OCI-M1 (cell line): ENCODE measurements at places on chromosomes 4 and X.
A peak's percentile ranks its signal among the peaks of the same experiment; 100 is the strongest.

GRCh38 chr4:168045354-168045753 is 47.0 kb upstream of the ANXA10 start:
- peak; percentile 18 for DNase-seq

- no peak for DNase-seq
Observed at GRCh38 chrX:154712781-154713740, 37.8 kb downstream of the GAB3 start.

GRCh38 chrX:8688776-8689175 is 43.2 kb downstream of the ANOS1 start:
- no peak for DNase-seq

- DNase-seq: peak; percentile 35
Observed at GRCh38 chr4:73988061-73988460, at the start of gene PPBP. PPBP (minus strand) TSS chr4:73988190; CDS start chr4:73988103, 87 bp downstream.

DNA sequence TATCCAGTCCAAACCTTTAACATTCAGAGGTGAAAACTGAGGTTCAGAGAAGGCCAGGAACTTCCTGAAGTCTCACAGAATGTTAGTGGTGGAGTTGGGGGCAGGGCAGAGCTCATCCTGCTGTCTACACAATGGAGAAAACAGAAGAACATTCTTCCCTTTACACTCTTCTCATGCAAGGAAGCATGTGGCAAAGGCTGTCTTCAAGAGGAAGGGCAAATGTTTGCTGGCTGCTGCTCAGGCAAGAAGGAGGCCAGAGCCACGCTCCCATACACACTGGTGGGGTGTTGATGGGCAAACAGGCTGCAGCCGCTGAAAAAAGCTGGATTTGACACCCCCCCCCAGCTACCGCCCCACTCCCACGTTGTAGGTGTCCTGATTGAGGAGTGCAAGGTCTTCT is 32.5 kb downstream of the HMGB3 start:
- no peak for DNase-seq

DNA sequence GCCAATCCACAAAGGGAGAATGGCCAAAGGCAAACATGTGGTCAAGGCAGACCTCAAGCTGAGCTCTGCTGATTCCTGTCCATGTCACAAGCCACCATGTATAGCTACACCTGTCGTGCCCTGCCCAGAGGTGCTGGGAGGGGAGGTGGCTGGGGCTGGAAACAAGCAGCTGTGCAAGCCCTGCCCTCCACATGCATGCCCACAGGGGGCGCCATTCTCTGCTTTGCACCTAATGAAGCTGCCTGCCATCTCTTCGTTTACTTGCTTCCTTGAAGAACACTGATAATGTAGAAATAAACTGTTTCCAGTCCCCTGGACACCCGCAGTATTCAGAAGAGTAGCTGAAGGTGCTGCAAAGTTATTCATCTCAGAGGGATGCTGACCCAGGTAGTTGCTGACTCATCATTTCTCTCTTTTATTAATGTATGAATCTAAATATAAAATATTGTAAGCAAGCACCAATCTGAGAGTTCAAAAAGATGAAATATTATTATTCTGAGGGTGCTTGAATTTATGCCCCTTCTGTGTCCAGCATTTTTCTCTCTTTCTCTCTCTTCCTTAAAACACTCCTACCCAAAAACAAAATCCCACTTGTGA is 278.6 kb downstream of the ADGRA3 start:
- DNase-seq: peak; percentile 88
